ENCODE measurements at places on chromosomes 1 and 21.

GRCh38 chr1:179743679-179744400 is 749 bp downstream of the FAM163A start:
- no peak for DNase-seq

DNA sequence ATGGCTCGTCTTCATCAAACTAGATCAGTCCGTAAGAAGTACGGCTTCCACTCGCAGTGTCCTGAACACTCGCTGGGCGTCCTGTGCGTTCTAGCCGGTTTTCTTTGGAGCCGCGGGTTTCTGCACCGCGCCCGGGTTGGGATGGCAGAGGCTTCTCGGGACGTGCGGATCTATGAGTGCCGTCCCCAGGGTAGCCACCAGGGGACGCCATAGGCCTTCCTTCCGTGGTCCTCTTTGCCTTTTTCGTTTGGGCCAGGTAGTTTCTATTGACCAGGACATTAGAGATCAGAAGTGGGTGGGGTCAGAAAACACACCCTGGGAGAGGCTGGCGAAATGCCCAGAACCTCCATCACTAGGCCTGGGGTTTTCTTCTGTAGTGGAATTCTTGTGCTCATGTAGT is 273.8 kb downstream of the FAM72C start:
- peak; percentile 16 for DNase-seq

DNA sequence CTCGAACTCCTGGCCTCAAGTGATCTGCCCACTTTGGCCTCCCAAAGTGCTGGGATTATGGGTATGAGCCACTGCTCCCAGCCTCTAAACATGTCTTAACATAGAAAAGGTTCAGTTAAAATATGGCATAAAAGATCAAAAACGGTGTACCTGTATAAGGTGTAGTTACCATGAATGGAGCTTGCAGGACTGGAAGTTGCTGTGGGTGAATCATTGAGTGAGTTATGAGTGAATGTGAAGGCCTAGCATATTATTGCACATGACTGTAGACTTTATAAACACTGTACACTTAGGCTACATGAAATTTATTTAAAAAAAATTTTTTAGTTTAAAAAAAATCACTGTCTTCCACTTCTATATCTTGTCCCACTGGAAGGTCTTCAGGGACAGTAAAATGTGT is 15.7 kb downstream of the ABCD3 start:
- DNase-seq: no peak

DNA sequence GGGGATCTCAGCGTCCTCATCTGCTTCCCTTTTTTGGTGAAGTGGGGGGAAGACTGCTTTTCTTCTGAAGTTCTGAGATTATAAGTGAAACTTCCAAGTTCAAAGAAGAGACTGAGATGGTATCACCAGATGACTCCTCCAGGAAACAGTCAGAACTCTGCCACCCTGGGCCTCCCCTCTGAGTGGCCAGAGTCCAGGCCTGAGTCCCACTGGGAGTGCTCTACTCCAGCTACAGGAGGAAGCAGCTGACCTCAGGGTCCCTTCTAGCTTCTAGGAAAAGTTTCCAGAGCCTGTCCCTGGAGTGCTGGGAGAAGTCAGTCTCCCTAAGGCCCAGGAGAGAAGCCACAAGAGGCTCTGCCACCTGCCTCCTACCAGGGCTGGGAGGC is 104.7 kb downstream of the CASZ1 start:
- DNase-seq: peak; percentile 59

DNA sequence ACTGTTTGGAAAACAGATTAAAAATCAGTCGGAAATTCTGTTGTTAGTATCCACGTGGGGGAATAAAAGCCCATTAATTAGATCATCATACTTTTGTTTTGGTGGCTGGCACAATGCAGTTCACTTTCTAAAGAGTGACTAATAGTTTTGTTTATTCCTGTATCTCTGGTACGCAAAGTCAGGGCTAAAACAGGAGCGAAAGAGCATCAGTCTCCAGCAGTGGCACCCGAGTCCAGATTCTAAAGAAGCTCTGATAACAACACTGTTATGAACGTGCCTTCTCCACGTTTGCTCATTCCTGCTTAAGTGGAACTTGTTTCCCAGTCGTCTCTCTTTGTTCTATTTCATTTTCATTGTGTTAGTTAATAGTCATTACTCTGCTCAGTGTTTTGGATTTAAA is 69.6 kb downstream of the HSPA13 start:
- DNase-seq: no peak

- DNase-seq: no peak
Observed at GRCh38 chr1:36093226-36093625, 4.5 kb downstream of the ADPRS start.

- DNase-seq: no peak
Observed at GRCh38 chr1:118271883-118272282, 86.9 kb upstream of the SPAG17 start.

GRCh38 chr1:6365047-6365446 is 28.5 kb downstream of the ACOT7 start:
- peak; percentile 27 for DNase-seq

GRCh38 chr1:183630748-183631147 is 4.8 kb downstream of the ARPC5 start:
- no peak for DNase-seq

DNA sequence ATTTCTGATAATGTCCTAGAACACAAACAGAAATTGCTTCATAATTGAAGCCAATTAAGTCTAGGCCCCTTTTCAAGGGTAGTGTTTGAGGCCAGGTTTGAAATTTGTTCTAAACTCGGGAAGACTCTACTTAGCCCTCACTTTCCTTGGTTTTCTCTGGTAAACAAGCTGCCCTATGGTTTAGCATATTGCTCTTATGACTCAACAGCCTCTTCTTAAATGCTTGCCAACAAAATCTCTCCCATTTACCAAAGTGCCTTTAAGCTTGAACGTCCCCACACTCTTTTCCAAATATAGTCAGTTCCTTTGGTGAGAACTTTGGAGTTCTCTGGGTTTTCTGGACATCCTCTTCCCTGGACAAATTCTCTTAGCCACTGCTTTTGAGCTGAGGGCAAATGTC is 5.8 kb upstream of the LCE6A start:
- no peak for DNase-seq

DNA sequence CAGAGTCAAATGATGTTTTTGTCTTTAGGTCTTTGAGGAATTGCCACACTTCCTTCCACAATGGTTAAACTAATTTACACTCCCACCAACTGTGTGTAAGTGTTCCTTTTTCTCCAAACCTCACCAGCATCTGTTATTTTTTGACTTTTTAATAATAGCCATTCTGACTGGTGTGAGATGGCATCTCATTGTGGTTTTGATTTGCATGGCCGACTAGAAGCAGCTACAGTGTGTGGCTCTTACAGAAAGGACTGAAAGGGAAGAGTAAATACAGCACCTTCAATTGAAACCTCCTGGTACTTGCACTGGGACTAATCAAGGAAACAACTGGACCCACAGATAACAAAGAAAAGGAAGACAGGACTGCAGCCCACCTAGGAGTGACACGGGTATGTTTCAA is 668.0 kb upstream of the RGS18 start:
- DNase-seq: no peak

GRCh38 chr1:97943354-97943753 is 22.5 kb upstream of the DPYD start:
- no peak for DNase-seq

GRCh38 chr1:17155257-17155920 is 36.1 kb upstream of the PADI2 start:
- DNase-seq: no peak

GRCh38 chr1:229231754-229232119 is 39.2 kb upstream of the RAB4A start:
- DNase-seq: no peak

GRCh38 chr1:77143529-77144121 is 75.6 kb downstream of the PIGK start:
- no peak for DNase-seq

DNA sequence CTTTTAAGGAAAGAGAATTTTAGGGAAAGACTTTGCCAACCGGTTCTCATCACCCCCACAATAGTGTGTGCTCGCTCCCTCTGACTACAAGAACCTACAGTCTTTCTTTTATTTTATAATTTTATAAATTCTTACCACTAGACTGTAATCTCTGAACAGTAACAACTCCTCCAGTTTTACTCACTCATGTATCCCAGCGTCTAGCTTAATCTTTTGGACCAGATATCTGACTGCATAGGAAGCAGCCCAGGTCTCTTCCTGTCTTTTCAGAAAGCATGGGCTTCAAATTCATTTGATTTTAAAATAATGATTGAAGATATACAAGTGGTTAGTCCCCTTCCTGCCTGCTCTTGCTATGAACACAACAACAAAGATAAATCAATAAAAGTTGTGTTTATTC is 19.0 kb upstream of the DUSP10 start:
- DNase-seq: no peak
